ENCODE measurements at places on chromosomes 13 and 19.

- no peak for DNase-seq
These were observed 15.4 kb upstream of the CLN5 start for GRCh38 chr13:76976490-76976889.

GRCh38 chr19:35236638-35237400, 8.3 kb upstream of the FAM187B start:
- no peak for DNase-seq

DNA sequence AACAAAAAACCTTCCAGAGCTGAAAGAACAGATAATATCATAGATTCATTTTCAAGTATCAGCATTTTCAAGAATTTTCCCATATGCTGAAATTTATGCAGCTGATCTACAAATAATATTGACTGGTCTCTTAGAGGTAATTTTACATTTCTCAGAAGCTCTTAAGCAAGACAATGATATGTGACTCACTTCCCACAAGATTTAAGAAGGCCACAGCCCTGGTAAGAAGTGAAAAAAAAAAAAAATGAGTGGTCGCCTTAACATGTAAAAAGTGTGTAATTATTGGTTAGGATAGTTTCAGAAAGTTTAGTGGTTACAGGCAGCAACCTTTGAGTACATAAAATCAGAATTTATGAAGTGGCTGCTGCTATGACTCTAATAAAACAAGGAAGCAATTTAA, 54.5 kb downstream of the NUFIP1 start:
- DNase-seq, result no peak

- DNase-seq, result no peak
These were observed 9.9 kb downstream of the ZNF112 start for GRCh38 chr19:44346556-44346955.

- DNase-seq, result no peak
These were observed 195.7 kb upstream of the UBL3 start for GRCh38 chr13:30045916-30046704.

- no peak for DNase-seq
These were observed 20.5 kb downstream of the ZNF114 start for GRCh38 chr19:48290401-48290770.

- DNase-seq, result no peak
These were observed 26.2 kb upstream of the OR7C2 start for GRCh38 chr19:14915116-14915515.

- no peak for DNase-seq
These were observed 2.0 kb upstream of the JUNB start for GRCh38 chr19:12789098-12789903.

DNA sequence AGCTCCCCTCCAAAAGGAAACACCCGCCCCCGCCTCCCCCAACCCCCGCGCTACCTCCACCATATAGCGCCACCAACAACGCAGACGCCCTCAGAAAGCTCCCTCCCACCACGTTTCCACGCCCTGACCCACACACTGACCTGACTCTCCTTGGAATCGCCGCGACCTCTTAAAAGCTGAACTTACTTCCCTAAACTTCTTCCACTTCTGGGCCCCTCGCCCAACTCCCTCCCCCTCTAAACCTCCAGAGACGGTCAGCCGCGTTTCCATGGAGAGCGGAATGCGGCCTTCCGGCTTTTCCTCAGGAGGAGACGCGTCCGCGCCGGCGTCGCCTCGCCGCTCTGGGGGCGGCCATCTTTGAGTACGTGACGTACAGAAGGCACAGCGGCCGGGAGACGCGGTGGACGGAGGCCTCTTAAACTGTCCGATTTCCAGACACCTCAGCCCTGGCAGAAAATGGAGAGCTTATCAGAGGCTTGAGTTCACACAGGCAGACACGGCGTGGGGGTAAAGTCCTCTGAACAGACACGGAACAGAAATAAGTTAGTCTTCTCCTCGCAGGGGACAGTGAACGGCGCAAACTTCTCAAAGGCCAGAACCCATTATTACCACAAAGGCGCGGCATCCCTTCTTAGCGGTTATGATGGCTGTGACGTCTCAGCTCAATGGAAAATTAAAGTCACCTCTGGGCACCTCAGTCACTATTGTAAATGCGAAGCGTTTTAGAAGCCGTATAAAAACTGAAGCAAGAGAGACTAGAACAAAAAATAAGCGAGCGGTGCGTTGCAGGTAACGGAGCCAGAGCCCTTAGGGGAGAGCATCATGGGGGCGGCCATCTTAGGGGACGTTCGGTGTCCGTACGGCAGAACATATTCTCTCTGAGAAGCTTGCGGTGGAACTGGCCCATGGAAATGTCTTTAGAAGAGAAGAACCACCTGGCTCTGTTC, at the start of gene ZNF432:
Gene ZNF432, minus strand, starts transcription at position 284 of the 947 bp plus-strand sequence. CDS start 1,970 bp downstream, outside the sequence.
- peak; percentile 68 for DNase-seq

- no peak for DNase-seq
These were observed 19.8 kb upstream of the ISYNA1 start for GRCh38 chr19:18457483-18458331.

- DNase-seq, result no peak
These were observed 1318.5 kb downstream of the PCDH9 start for GRCh38 chr13:65911546-65912193.

DNA sequence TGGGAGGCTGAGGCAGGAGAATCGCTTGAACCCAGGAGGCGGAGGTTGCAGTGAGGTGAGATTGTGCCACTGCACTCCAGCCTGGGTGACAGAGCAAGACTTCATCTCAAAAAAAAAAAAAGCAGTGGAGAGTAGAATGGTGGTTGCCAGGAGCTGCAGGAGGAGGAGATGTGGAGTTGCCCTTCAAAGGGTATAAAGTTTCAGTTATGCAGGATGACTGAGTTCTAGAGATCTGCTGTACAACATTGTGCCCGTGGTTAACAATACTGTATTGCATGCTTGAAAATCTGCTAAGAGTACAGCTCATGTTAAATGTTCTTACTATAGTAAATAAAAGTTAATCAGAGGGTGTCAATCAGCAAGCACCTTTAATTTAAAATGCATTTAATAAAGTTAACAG, 28.4 kb upstream of the LATS2 start:
- DNase-seq, result no peak

- no peak for DNase-seq
These were observed 5.6 kb upstream of the PRR36 start for GRCh38 chr19:7879836-7880235.

- no peak for DNase-seq
These were observed 33.0 kb downstream of the ZIC2 start for GRCh38 chr13:100014621-100015020.

- no peak for DNase-seq
These were observed 90.7 kb upstream of the FNDC3A start for GRCh38 chr13:48885027-48885395.

DNA sequence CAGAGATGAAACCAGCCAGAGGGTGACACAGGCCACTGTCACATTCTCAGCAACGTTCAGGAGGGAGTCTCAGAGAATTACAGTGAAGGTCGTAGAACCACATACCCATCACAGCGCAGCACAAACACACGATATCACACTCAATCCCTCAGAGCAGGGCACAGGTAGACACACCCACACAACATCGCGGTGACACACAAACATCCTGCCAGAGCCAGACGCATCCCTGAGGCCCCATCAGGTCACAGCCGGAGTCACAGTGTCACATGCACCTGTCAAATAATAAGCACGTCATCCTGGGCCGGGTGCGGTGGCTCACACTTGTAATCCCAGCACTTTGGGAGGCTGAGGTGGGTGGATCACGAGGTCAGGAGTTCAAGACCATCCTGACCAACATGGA, 17.5 kb downstream of the ELAVL3 start:
- DNase-seq, result no peak

DNA sequence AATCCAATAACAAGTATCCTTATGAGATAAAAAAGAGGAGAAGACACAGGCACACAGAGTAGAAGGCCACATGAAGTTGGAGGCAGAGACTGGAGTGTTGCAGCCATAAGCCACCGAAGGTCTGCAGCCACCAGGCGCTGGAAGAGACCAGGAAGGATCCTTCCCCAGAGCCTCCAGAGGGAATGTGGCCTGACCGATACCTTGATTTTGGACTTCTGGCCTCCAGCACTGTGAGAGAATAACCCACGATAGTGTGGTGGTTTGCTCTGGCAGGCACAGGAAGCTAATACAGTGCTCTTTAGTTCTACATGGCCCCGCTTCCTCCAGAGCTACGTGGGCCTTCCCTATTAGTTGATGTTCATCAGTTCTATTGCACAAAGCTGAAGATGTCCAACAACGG, 15.3 kb upstream of the SULT2A1 start:
- no peak for DNase-seq

- no peak for DNase-seq
These were observed 10.3 kb upstream of the FUT5 start for GRCh38 chr19:5880604-5881078.

GRCh38 chr19:35346193-35347052, 1.3 kb upstream of the FFAR1 start:
- DNase-seq, result peak; percentile 10

GRCh38 chr19:4390017-4390566, 10.3 kb downstream of the SH3GL1 start:
- no peak for DNase-seq

DNA sequence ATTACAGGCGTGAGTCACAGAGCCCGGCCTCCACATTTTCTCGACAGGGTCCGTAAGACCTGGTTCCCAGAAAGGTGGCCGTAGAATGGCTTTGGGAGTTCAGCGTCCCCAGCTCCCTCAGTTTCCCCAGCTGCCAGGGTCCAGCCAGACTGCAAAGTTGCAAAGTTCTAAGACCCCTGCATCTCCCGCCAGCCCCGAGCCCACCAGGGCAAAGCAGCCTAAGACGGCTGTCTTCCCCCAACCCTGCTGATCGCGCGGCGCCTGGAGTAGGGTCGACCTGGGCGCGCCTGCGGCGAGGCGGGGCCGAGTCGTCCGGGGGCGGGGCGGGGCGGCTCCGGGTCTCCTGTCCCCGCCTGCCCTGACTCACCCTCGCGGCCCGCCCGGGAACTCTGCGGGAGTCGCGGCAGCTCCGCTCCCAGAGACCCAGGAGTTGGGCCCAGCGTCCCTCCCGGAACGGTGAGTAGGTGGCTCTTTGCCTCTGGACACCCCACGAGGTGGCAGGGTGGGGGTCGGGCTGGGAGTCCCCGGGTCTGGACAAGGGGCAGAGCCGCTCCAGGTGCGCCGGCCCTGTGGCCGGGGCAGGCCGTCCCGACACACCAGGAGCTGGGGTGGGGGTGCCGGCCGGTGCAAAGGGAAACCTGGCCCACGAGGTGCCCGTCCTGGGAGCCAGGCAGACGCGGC, at the start of gene LRRC8E:
Gene LRRC8E, plus strand, starts transcription at position 366 of the 681 bp plus-strand sequence. CDS start 7,094 bp downstream, outside the sequence.
- peak; percentile 16 for DNase-seq

DNA sequence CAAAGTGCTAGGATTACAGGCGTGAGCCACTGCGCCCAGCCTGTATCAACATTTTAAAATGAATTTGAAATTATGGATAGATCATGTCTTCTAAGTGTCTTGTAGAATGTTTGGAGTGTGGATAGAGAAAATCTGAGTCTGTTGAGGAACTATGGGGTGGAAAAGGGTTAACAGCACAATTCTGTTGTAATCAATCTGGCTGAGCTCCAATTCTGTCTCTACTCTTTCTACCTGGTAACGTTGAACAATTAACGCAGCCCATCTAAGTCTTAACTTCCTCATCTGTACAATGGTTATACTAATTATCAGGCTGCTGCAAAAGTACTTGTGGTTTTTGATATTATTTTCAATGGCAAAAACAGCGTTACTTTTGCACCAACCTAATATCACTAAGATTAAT, 4.1 kb downstream of the FPR2 start:
- no peak for DNase-seq

DNA sequence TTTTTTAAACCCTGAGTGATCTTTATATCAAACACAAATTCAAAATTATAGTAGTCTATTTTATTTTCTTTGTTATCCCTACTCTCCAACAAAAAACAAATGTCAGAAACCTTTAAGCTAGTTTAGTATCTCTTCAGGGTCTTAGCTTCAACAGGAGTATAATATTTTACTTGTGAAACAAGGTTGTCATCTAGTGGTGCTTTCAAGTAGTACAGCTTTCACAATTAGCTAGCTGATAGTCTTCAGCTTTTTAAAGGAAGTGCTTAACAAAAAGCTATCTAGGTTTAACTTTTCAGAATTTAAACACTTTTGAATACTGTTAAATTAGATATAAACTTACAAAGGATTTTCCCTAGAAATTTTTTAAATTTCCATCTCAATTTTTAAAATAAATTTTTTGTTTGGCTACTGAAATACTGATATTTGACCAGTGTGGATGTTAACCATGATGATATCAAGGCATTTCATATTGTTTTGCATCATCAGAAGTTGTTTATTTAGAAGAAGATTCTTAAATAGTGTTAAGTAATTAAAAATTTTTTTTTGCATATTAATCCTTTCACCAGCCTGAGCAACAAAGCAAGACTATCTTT, 34.2 kb downstream of the TDRD3 start:
- DNase-seq, result no peak

DNA sequence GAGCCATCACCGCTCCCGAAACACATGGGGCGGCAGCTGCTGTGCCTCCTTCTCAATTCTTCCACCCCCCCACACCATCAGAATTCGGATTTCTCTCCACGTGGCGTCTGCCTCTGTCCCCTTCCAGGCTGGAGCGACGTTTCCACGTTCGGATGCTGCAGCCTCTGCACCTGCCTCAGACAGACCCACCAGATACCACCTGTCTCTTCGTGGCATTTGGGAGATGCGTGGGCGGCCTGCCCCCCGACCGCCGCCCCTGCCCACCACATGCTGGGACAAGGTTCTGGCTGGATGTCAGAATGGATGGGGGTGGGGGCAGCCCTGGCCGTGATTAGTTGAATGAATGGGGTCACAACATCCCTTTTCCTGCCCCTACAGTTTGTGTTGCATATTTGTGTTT, 90.0 kb downstream of the SLC7A1 start:
- no peak for DNase-seq

DNA sequence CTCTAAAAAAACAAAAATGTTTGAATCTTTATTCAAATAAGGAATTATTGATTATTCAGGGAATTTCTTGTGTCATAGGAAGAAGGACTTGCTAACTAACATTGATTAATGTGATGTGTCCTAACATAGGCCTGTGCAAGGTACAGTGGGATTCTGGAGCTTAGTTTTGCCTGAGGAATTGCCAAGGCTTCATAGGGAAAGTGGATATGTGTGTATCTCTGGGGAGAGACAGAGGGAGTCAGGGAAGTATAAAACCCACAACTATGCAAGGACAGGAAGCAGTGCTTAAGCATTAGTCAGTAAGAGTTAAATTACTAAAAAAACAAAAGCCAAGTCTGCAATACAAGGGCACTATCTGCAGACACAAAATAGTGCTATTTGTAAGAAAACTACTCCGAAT, 59.6 kb downstream of the WDFY2 start:
- DNase-seq, result no peak

DNA sequence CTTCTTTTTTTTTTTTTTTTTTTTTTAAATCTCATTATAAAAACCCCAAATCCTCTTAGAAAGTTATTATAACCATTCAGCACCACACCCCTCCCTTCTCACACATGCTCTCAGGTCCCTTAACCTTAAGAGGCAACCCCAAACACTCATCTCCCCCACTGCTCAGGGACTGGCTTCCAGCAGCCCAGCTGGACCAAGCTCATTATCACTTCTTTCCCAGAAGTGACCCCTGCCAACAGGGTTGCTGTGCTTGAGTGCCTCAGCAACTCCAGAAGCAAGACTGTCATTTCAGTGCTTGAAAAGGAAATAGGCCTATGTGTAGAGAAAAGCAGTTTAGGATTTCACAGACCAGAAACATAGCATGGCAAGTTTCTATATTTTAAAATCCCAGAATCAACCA, 84.3 kb downstream of the SLAIN1 start:
- DNase-seq, result no peak
